ENCODE measurements at places on chromosomes 16 and 17.

DNA sequence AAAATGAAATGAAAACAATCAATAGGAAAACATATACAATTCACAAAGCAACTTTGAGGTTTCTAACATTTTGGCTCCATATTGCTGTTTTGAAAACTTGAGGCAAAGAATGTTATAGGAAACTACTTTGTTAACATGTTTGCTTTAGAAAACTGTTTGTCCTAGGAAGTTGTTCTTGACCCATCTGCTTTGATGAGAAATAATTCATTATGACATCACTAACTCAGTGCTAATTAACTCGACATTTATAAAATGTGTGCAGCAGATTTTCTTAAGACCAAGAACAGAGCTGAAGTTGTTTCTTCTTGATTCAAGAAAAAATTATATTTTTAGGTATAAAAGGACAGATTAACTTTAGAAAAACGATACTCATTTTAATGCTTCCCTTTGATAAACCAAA is 94.7 kb downstream of the SOX9 start:
- DNase-seq: no peak

- DNase-seq: no peak
These were observed 99.9 kb upstream of the CORO6 start for GRCh38 chr17:29722411-29723198.

GRCh38 chr16:84810518-84811273 is 9.1 kb upstream of the CRISPLD2 start:
- DNase-seq: peak; percentile 96

- DNase-seq: peak; percentile 92
These were observed 1.5 kb downstream of the SPOP start for GRCh38 chr17:49676276-49676868.

- no peak for DNase-seq
These were observed 1.3 kb downstream of the METRN start for GRCh38 chr16:716200-716568.

GRCh38 chr16:73274140-73274539 is 226.2 kb upstream of the ZFHX3 start:
- no peak for DNase-seq

Measured in bone marrow (tissue), 2 donors.